ENCODE measurements at places on chromosomes 6 and 20.

DNA sequence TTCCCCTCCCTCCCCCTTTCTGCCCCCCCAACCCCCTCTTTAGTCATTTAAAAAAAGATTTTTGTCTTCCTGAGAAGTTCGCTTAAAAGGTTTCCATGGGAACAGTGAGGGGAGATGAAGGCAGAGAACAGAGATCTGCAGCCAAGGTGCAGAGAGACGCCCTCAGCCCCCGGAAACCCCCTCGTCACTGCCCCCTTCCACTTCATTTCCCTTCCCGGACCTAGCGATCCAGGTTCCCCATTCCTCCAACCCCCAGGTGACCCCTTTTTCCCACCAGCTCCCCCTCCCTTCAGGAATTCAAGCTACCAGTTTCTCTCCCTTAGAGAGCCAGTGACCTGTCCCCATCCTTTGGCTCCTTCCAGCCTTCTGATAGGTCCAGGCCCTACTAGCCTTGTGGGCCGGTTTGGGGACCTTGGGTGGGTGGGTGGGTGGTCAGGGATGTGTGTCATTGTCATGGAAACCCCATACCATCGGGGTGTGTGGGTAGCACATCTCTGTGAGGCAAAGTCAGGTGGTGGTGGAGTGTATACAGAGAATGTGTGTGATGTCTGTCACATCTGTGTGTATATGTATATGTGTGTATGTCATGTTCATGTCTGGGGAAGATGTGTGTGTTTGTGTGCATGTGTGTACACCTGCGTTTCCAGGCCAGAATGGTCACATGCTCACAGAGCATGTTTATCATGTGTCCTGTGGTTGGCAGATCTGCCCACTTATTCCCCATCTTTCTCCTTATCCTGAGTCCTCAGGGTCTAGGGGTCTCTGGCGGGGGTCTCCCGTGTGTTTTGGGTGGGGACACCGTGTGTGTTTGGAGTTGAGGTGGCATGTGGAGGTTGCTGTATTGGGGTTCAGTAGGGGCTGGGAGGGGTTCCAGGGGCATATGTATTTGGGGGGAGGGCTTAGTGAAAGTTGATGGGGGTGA lies 7.0 kb downstream of the SYNGAP1 start:
- DNase-seq = peak; percentile 55

- DNase-seq = no peak
Observed at GRCh38 chr6:9126878-9127560, 691.7 kb upstream of the SLC35B3 start.

GRCh38 chr6:37657112-37657886 lies 40.4 kb downstream of the MDGA1 start:
- DNase-seq = peak; percentile 40

GRCh38 chr6:29490055-29490454 lies 2.3 kb upstream of the MAS1L start:
- DNase-seq = no peak

DNA sequence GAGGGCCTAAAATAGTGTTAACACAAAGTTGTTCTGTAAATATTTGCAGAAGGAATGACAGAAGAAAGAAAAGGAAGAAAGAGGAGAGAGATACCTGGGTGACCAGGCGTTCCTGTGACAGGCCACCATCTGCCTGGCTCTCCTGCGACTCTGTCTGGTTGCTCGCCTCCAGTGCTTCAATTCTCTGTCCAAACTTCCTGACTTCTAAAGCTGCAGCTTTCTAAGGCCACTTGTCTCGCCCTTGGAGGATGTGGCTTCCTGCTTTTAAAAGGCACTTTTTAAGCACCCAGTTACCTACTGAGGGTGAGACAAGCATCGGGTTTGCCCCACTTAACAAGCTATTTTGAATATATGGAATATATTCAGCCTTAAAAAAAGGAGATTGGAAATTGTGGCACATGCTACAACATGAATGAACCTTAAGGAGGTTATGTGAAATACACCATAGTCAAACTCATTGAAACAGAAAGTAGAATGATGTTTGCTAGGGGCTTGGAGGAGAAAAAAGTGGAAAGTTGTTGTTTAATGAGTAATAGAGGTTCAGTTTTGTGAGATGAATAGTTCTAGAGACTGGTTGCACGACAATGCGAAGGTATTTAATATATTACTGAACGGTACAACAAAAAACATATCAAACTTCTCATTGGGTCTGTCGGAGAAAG lies 32.8 kb downstream of the VIP start:
- no peak for DNase-seq

GRCh38 chr20:37343212-37343993 lies 2.5 kb upstream of the SRC start:
- DNase-seq = peak; percentile 88

- no peak for DNase-seq
Observed at GRCh38 chr6:129345890-129346289, 364.1 kb downstream of the ARHGAP18 start.

DNA sequence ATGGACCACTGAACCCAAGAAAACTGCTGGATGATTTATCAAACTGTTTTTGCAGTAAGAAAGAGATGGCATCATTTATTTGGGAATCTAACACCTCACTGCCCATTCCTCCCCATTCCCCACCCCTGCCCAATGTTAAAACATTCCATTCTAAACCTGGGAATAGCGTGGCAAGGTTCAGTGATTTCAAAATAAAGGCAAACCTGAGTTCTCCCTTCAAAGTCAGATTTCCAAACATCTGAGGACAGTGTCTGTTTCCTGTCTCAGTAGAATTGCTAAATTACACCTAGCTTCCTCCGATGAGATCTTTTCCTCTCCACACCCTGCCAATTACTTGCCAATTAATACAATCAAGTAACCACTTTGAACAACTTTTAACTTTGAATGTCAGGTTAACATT lies 127.4 kb upstream of the ARMC2 start:
- no peak for DNase-seq

DNA sequence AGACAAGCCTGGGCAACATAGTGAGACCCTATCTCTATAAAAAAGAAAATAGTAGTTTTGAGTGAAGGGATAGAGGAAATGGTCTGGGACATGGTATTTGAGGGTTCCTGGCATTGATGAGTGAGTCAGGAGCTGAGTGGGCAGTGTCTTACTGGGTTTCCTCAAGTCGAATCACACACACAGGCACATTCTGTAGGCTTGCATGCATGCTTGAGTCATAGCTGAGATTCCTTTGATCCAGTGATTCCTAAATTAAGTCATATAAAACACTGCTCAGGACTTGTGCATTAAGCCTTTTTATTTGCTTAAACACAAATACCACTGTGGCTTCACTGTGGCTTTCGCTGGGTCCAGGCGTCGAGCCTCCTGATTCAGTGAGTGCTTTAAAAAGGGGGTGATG lies 71.8 kb upstream of the TMEM181 start:
- DNase-seq = no peak

DNA sequence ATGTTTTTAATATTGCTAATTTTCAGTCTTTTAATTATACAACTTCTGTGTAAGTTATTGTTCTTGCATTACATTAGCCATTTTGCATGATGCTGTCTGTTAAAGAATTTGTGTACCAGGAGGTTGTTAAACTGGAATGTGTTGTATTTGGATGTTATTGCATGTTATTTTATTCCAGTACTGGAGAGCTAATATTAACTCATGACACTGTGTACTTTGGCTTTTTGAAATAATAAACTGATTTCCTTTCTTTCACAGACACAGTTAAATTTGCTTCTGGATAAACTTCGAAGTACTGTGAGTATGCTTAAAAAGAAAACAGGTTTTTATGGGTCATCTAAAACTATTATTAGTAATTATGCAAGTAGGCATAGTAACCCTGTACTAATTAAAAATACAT lies 121.3 kb downstream of the MYO6 start:
- no peak for DNase-seq

DNA sequence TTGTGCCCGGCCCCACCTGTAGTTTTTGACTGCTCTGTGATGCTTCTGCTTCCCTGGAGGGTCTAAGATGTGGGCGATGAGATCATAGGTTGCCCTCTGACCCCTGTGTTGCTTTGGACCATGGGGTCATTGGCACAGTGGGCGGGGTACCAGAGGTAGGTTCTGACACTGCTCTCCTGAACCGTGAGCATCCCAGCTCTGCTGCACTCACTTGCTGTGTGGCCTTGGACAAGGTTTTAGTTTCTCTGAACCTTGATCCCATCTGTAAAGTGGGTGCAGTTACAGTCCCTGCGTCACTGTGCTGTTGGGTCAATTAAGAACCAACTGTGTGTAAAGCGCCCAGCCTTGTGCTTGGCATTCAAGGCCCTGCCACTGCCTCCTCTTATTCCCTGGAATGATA lies 30.9 kb downstream of the SRC start:
- DNase-seq = no peak

DNA sequence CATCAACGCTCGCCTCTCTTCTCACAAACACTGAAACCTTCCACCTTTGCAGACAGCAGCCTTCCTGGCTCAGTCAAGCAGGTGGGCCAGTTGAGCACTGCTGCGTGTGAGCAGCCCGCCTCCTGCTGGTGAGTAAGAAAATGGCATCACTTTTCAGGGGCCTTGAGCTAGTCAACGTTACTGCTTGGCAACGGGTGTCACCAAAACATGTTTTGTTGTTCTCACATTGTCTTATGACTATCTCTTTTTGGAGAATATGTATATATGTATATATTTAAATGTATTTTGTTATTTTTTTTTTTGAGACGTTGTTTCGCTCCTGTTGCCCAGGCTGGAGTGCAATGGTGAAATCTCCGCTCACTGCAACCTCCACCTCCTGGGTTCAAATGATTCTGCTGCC lies 97.0 kb upstream of the AGPAT4 start:
- DNase-seq = peak; percentile 88

DNA sequence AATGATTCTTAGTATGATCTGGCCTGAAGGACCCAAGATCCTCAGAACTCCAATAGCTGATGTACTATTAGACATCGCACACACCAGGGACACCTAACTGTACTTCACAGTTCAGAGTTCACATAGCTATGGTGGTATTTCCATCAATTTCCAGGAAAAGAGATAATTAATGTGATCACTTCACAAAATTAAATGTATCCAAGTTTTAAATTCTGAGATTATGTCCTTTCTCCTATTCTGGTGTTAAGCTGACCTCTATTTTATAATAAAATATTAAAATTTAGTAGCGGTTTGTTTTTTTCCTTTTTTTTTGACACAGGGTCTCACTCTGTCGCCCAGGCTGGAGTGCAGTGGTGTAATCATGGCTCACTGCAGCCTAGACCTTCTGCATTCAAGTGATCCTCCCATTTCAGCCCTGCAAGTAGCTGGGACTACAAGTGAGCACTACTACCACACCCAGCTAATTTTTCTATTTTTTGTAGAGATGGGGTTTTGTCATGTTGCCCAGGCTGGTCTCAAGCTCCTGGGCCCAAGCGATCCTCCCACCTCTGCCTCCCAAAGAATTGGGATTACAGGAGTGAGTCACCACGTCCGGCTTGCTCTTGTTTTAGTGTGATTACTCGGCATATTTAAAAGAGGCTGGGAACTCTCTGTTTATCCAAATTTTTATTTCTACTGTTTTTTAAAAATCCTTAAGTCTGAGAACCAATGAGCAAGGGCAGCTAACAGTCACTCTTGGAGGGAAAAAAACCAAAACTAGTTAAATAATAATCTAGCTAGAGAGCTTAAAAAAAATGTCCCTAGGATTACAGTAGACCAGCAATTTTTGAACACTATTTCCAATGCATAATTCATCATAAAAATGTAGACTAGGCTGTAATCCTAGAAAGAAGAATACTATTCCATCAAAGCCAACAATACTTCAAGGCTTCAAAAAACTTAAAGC lies 16.0 kb downstream of the KIF13A start:
- DNase-seq = no peak

DNA sequence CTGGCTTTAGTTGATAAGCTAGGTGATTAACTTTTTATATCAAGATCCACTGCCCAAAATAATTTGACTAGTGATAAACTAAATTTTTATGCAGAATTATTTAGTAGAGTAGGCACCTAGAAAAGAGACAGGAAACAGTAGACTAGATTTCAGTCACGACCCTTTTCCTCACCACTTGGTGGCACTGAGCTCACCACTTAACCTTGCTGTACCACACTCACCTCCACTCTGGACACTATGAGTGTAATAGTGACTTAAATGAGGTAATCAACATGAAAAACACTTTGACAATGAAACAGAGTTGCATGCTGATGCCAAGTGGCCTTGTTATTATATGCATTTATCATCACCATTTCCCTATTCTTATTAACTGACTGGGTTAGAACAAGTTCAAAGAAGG lies 730.4 kb downstream of the KIF16B start:
- DNase-seq = no peak

DNA sequence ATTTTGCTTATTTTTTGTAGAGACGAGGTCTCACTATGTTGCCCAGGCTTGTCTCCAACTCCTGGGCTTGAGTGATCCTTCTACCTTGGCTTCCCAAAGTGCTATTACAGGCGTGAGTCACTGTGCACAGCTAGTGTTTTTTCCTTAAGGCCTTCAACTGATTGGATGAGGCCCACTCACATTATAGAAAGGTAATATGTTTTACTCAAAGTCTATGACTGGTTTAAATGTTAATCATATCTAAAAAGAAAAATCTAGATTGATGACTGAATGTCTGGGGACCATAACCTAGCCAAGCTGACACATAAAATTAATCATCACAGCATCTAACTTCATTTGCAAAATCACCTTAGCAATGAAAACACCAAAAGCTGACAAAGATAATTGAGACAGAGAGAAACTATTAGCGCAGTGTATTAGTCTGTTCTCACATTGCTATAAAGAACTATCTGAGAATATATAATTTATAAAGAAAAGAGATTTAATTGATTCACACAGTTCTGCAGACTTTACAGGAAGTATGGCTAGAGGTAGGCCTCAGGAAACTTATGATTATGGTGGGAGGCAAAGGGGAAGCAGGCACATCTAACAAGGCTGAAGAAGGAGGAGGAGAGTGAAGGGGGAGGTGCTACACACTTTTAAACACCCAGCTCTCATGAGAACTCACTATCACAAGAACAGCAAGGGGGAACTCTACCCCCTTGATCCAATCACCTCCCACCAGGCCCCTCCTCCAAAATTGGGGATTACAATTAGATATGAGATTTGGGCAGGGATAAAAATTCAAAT lies 66.8 kb upstream of the ARHGAP18 start:
- DNase-seq = no peak

DNA sequence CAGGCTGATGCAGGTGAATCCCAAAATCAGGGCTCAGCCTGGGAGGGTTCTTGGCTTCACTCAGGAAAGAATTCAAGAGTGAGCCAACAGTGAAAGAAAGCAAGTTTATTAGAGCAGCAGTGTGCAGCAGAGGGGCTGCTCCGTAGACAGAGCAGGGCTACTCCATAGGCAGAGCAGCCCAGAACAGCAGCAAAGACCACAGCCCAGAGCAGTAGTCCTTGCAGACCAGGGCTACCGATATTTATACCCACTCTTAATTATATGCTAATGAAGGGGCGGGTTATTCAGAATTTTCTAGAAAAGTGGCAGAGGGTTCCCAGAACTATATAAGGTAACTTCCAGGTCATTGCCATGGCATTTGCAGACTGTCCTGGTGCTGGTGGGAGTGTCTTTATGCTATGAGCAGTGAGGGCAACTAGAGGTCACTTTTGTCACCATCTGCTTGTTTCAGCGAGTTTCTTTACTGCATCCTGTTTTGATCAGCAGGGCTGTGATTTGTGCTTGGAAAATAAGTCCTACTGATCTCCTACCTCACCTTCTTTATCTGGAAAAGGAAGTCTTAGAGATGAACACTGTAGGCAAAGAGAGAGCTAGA lies 39.8 kb upstream of the PTPN1 start:
- DNase-seq = no peak
